Liver (tissue), 10 donors: ENCODE measurements at places on chromosomes 16 and 17. TPM values are rescaled to one million over a fixed set of nuclear protein-coding genes. Genes with fewer than 3 reads are reported as not detected.

DNA sequence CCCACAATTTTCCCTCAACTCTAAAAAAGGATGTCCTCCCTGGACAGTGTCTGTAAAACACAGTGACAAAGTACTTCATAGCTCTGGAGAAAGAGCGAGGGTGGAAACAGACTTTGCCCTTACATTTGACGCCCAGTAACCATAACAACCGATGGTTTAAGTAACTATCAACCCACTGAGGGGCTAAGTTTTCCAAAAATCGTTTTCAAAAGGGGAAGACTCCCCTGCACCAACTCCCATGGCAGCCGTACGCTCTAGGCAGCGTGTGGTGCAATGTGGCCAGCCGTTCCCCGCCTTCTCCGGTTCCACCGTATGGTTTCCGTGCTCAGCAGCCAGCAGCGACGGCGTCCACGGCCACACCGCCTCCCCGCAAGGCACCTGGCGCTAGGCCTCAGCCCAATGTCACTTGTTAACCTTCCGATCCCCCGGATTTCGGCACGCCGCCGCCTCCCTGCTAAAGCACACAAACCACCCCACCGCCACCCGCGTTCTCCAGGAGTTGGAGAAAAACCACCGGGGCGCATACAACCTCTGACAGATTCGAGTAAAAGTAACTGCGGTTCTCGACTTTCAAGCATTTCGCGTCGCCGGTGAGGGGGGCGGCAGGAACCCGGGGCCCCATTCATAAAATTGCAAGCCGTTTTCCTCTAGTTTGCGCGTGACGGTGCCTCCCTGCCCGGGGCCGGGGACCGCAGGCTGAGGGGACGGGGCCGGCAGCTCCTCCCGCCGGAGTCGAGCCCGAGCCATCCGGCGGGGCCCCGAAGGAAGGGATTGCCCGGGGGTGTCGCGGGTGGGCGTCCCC lies 661 bp downstream of the TEX2 start:
- H3K4me1 ChIP-seq: peaks cover 31% of the 10 kb centered on the region
- DNase-seq: peak; percentile 67

DNA sequence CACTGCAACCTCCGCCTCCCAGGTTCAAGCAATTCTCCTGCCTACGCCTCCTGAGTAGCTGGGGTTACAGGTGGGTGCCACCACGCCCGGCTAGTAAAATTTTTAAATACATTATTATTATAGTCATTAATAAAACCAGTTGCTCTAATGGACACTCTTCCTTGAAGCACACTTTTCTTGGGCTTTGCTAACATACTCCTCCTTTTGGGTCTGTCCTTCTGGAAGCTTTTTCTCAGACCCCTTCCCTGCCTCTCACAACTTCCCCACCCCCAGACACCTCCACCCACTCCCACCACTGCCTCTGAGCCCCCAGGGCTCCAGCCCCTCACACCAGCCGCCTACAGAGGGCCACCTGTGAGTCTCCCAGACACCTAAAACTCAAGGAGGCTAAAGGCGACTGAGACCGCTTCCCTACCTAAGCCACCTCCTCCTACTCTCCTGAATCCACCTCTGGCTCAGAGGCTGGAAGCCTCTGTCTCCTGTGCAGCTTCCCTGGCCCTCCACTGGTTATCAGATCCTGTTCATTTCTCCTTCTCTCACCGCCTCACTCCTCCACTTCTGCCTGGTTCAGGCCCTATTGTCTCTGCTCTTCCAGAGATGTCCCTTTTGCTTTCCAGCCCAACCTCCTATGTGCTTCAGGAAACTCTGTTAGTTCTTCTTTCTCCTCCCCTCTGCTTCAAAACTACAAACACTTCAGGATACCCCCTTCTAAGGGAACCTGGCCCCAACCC lies 2.1 kb upstream of the CUEDC1 start:
- no peaks in the 10 kb centered on the region for H3K36me3 ChIP-seq
- no peak overlapping the region for H3K27ac ChIP-seq
- no peaks in the 10 kb centered on the region for H3K27me3 ChIP-seq
- H3K4me1 ChIP-seq: peaks cover 18% of the 10 kb centered on the region

DNA sequence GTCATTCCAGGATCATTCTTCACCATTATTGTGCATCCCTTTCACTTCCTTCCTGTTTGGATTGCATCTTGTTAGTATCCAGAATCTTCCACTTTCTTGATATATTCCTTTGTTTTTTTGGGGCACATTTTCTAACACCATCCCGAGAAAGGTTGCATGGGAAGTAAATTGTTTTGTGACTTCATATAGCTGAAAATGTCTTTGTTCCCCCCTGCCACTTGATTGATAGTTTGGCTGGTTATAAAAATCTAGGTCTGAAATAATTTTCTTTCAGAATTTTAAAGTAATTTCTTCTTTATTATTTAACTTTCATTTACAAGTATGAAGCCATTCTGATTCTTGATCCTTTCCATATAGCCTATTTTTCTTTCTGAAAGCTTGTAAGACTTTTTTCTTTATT lies 32.7 kb downstream of the GAN start:
- H3K4me3 ChIP-seq: no peak overlapping the region
- no peaks in the 10 kb centered on the region for H3K36me3 ChIP-seq
- DNase-seq: no peak
- H3K27ac ChIP-seq: no peak overlapping the region
- H3K27me3 ChIP-seq: no peaks in the 10 kb centered on the region

GRCh38 chr17:28967221-28968135 lies 16.2 kb upstream of the PHF12 start:
- H3K36me3 ChIP-seq: no peaks in the 10 kb centered on the region
- no peak overlapping the region for H3K27ac ChIP-seq
- DNase-seq: no peak

DNA sequence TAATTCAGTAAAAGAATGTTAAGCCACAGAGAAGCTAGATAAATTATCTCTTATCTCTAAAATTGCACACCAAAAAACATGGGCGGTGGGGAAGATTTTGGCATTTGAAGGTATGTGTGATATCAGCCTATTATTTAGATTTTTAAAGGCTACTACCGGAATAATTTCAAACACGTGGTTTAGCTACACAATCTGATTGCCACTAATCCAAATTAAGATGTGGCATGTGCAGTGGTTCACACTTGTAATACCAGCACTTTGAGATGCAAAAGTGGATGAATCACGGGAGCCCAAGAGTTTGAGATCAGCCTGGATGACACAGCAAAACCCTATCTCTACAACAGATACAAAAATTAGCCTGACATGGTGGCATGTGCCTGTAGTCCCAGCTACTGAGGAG lies 584.5 kb downstream of the HS3ST4 start:
- H3K27ac ChIP-seq: no peak overlapping the region
- H3K4me3 ChIP-seq: no peak overlapping the region
- H3K4me1 ChIP-seq: no peaks in the 10 kb centered on the region

GRCh38 chr16:65071433-65072311 lies 50.2 kb downstream of the CDH11 start:
- H3K27ac ChIP-seq: peak overlapping the region; percentile 16
- H3K4me3 ChIP-seq: no peak overlapping the region
- H3K4me1 ChIP-seq: no peaks in the 10 kb centered on the region
- H3K27me3 ChIP-seq: no peaks in the 10 kb centered on the region

The LYRM9 gene
- total RNA-seq: 4.2 TPM

GRCh38 chr17:7831233-7831632 lies 2.8 kb upstream of the KDM6B start:
- no peaks in the 10 kb centered on the region for H3K27me3 ChIP-seq
- no peak overlapping the region for H3K4me3 ChIP-seq
- DNase-seq: no peak
- peaks cover 26% of the 10 kb centered on the region for H3K4me1 ChIP-seq
- no peaks in the 10 kb centered on the region for H3K36me3 ChIP-seq
- H3K27ac ChIP-seq: no peak overlapping the region

The JPH3 gene
- under 0.01 TPM for total RNA-seq

The COX6A2 gene
- total RNA-seq: not detected

GRCh38 chr16:70399381-70399780 lies 39.5 kb downstream of the ST3GAL2 start:
- H3K4me1 ChIP-seq: peaks cover 5% of the 10 kb centered on the region
- H3K4me3 ChIP-seq: no peak overlapping the region
- DNase-seq: no peak
- peaks cover 3% of the 10 kb centered on the region for H3K36me3 ChIP-seq

The NACA2 gene
- not detected for total RNA-seq
